ENCODE measurements at places on chromosomes 7 and 10.

DNA sequence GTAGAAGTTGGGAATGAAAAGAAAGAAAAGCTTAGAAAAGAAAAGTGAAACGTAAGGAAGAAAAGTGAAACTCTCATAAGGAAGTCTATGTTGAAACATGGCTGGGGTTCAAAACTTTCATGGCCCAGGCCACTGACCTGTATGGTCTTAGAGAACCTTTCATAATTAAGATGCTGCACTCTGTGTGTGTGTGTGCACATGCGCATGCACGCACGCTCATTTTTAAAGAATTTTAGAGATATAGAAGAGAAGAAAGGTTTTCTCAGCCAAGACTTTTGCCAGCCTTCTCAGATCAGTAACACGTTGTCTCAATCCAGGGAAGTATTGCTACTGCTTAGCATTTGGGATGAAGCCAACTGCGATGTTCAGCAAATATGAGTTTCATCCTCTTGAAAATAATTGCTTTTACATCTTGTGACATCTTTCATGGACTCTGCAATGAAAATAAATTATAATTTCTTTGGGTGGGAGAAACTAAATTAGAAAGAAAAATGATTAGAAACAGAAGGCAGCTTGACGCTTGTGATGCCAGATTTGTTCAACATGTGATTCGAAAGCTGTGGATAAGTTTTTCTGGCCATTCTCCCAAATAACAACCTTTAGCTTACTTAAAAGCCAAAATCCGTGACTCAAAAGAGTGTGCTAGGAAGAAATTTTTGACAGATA, 16.2 kb upstream of the SLC26A4 start:
- DNase-seq = no peak

GRCh38 chr10:33454554-33454953, 120.1 kb upstream of the NRP1 start:
- no peak for DNase-seq

GRCh38 chr10:77566236-77566635, 71.4 kb downstream of the KCNMA1 start:
- DNase-seq = no peak

- DNase-seq = no peak
Observed at GRCh38 chr7:155583636-155584035, 37.3 kb upstream of the CNPY1 start.

GRCh38 chr7:139559364-139560105, 36.0 kb downstream of the CLEC2L start:
- DNase-seq = no peak

- no peak for DNase-seq
Observed at GRCh38 chr10:68330852-68331454, 911 bp upstream of the HNRNPH3 start.

GRCh38 chr10:44470784-44471183, 85.9 kb upstream of the CXCL12 start:
- no peak for DNase-seq

- no peak for DNase-seq
Observed at GRCh38 chr10:99945263-99945662, 64.5 kb downstream of the DNMBP start.

- no peak for DNase-seq
Observed at GRCh38 chr7:18425227-18425626, 70.3 kb upstream of the HDAC9 start.

GRCh38 chr10:76356557-76356956, 925.1 kb downstream of the LRMDA start:
- no peak for DNase-seq

GRCh38 chr10:36455526-36456133, 669.8 kb upstream of the ANKRD30A start:
- DNase-seq = no peak

DNA sequence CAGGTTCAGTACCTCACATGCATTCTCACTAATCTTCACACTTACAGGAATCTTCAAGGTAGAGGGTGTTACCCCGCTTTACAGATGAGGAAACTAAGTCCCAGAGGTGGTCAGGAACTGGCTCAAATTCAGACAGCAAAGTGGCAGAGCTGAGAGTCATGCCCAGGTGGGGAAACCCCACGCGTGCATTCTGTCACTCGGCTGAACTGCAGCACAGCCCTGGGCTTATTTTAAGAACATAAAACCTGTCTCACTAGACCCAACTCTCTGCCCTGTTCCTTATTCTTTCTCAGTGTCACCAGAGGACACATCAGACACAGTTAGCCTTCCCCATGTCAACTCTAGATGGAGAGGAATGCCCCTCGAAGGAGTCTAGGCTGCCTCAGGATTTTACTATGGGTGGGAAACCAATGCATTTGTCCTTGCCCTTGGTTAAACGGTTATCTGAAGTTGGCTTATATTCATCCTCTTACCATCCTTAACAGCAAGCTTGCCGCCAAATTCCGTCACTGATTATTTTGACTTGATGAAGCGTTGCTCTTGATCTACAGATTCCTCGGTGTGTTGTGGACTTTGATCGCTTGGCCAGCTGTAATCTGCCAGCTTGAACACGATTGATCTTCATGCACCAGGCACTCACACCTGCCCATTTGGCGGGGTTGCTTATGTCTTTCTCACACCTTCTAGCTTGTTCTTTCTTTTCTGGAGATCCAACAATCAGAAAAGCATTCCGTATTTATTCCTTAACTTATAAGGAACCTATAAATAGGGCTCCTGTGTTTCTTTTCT, 627.9 kb downstream of the SDK1 start:
- DNase-seq = no peak

GRCh38 chr10:120456626-120457430, at the start of gene PLPP4:
Gene PLPP4, plus strand, starts transcription at chr10:120457227. Its CDS starts 79 bp downstream, at chr10:120457306.
- DNase-seq = no peak

- DNase-seq = no peak
Observed at GRCh38 chr7:86152926-86153325, 490.8 kb upstream of the GRM3 start.

DNA sequence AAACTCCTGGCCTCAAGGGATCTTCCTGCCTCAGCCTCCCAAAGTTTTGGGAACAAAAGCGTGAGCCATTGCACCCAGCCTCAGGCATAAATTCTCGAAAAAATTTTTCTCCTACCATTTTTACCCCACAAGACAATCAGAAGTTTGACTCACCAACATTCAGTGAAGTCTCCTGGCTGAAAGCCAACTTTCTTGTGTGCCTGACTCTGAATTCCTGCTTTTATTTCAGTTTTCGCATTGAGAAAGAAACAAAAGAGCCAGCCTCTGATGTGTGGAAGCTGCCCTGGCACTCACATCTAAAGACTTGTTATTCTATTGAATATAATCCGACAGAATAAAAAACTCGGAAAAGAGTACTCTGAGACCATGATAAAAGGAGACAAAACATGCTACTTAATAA, 402.9 kb downstream of the MAGI2 start:
- no peak for DNase-seq

- DNase-seq = no peak
Observed at GRCh38 chr7:148545172-148545571, 45.4 kb upstream of the C7orf33 start.

DNA sequence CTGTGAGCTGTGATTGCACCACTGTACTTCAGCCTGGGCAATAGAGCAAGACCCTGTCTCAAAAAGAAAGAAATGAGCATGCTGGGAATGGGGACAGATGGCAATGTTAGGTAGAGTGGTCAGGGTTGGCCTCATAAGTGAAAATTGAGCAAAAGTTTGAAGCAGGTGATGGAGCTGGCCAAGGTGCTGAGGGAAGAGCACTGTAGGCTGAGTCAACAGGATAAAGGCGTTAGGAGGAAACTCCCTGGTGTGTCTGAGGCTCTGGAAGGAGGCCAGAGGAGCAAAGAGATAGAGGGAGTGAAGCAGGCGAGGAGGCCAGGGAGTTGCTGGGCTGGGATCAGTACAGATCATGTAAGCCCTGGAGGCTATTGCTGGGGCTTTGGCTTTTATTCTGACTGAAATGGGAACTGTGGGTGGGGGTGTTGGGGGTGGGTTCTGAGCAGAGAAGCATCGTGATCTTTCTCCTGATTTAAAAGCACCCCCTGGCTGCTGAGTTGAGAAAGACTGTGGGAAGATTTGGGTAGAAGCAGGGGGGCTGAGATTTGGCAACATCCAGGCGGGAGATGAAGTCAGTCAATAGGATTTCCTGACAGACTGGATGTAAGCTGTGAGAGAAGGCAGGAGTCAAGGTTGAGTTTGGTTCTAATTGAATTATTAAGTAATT, 52.5 kb upstream of the VKORC1L1 start:
- no peak for DNase-seq

DNA sequence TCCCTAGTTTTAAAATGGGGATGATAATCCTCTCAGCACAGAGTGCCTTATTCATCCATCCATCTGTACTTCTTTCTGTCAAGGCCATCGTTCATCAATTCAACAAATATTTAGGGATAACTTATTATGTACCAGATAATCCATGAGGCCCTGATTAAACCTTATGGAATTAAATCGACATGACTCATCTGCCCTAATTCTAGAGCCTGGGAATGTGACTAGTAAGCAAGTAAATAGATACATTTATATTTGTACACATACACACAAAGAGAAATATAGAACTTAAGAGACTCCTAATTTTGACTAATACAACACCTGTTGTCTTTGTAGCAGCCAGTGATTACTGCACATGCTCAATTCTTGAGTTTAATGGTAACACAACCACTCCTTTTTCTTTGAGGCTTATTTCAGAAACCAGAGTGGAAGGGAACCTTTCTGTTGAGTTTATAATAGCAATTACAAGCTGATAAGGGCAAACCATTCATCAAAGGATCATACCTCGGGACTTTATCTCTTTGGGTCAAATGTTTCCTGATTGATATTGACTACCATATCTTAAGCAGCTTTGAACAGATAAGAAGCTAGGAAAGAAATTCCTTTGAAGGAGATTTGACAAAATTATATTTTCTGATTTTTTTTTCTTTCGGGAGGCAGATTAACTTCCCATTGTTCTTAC, 122.7 kb downstream of the ARID5B start:
- DNase-seq = no peak

GRCh38 chr10:132311338-132311939, 3.7 kb upstream of the STK32C start:
- no peak for DNase-seq

DNA sequence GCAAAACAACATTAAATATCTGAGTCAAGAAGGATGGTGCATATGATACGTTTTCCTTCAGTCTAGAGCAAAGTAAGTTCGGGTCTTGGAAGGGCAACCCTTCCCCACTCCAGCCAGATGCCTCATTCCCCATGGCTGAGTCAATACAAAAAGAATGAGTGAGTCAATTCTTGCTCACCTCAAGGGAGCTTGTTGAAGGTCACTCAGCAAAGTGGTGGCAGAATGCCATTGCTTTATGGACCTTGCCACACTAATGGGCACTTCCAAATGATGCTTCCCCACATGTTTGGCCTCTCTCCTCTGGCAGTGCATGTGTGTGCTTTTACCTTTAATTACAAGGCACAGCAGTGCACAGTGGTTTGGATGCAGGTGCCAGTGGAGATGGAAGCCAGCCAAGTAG, 296.5 kb downstream of the SORCS3 start:
- no peak for DNase-seq

DNA sequence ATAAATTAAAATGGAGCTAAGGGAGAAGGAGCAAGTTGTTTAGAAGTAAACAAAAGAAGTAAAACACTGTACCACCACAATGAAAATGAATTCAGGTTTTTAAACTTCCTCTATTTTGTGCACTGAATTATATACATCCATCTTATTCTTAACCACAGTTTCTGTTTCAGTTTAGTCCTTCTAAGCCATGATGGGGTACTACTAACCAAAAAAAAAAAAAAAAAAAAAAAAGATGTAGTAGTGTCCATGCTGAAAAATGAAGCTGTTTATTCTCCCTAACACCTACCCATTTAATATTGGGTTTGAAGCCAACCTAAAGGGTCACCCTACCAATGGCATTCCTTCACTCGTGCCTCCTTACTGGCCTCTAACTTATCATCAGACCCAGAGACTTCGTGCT, 3.4 kb upstream of the BMPR1A start:
- no peak for DNase-seq

- DNase-seq = no peak
Observed at GRCh38 chr7:28536259-28536658, 123.9 kb downstream of the CREB5 start.

DNA sequence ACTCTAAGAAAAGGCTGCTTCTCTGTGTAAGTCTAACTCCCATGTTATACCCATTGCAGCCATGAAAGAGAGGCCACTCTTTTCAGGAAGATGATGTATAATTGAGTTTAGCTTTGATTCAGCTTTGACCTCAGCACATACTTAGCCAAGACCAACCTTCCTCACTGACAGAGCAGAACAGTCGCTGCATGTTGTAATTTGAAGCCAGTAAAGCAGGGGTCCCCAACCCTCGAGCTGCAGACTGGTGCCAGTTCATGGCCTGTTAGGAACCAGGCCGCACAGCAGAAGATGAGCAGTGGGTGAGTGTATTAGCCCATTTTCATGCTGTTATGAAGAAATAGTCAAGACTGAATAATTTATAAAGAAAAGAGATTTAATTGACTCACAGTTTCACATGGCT, 223.9 kb downstream of the GPR158 start:
- DNase-seq = no peak

DNA sequence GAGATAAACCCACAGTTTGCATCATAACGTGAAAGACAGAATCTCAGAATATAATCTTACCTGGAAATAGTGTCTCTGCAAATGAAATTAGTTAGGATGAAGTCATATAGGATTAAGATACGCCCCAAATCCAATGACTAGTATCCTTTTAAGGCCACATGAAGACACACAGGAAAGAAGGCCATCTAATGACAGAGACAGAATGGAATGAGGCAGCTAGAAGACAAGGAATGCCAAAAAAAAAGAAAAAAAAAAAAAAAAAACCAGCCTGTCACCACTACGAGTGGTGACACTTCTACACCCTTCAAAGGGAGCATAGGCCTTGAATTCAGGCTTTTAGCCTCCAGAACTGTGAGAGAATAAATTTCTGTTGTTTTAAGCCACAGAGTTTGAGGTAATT, 82.9 kb downstream of the HYCC1 start:
- DNase-seq = no peak

DNA sequence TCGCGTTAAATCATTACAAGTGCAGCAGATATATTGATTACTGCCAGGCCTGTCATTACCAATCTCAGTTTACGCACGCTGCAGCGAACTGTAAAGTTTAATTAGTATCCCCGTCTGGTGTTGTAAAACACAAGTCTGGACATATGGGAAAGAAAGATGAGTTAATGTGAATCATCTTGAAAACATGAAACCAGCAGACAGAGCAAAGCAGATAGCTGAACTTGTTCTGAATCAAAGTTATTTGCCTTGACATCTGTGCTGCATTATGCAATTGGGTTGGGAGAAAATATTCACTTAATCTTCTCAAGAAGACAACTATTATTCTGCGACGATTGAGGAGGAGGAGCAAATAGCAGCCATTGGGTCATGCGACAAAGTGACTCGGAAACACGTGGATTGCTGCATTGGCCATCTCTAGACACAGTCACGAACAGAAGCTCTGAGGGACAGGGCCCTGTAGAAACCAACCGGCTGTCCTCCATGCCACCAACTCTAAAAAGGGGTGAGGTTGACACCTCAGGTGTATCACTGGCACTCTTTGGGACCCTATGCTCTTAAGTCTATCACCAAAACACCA, 156.3 kb upstream of the C7orf33 start:
- no peak for DNase-seq

- no peak for DNase-seq
Observed at GRCh38 chr7:148336411-148336810, 254.2 kb upstream of the C7orf33 start.
